ENCODE measurements at places on chromosomes 16 and 17.

GRCh38 chr17:441155-441950 lies 88.7 kb upstream of the RPH3AL start:
- DNase-seq, result no peak

GRCh38 chr17:3962217-3962964 lies 1.8 kb downstream of the ATP2A3 start:
- DNase-seq, result no peak

GRCh38 chr17:73747221-73748002 lies 103.2 kb upstream of the SDK2 start:
- no peak for DNase-seq

DNA sequence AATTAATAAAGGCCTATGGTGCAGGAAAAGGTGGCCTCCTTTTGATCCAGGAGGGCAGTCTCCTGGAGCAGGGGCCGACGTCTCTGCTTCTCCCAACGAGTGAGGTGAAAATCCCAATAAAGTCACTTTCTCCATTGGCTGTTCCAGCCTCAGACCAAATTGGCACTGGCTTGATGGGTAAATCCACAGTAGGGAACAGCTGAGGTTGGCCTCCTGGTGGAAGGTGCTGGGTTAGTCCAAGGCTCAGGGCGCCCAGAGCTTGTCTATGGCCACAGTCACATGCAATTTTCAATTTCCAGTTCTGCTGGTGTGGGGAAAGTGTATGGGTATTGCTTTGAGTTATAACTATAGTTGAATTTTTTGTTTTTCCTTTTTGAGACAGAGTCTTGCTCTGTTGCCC lies 79.0 kb downstream of the NETO2 start:
- no peak for DNase-seq

DNA sequence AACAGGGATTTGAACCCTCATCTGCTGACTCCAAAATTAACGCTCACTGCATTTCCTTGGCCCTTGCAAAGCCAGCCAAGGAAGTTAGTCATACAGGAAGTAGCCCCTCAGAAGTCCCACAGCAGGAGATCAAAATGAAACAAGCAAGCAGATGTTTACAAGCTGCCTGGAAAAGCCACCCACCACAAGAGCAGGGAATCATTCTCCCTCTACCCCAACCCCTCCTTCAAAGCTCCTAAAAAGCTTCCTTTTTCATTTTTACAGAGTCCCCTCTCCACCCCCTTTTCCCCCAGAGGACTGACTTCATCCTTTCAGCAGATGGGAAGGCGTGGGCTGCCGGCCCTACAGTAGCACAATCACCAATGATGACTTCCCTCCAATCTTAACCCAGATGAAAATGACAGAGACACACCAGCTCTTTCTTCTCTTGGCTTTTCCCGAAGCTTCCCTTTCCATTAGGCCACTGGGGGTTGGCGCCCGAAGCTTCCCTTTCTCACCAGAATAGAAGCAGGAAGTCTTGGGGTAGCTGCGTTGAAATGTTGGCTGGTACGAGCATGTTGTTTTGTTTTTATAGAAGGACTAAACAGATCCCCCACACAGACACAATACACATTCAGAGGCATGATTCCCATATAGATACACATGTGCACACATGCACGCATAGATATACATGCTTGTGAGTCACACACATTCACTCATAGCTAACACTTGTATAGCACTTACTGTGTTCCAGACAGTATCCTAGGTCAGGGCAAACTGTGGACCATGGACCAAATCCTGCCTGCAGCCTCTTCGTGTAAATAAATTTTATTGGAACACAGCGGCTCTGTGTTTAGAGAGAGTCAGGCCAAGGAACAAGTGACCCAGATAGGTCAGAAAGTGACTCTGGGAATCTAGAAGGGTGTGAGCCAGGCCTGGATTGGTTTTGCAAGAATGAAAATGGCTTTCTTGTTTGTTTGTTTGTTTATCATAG lies 17.4 kb downstream of the ITPRIPL2 start:
- DNase-seq, result no peak

Data from activated CD8-positive, alpha-beta memory T cell treated with anti-CD3 and anti-CD28 coated beads for 1 hour (primary cell).